NCI-H1694 treated with DMSO at 0.1 percent for 48 hours (cell line): ENCODE measurements at places on chromosomes 11 and 22.

DNA sequence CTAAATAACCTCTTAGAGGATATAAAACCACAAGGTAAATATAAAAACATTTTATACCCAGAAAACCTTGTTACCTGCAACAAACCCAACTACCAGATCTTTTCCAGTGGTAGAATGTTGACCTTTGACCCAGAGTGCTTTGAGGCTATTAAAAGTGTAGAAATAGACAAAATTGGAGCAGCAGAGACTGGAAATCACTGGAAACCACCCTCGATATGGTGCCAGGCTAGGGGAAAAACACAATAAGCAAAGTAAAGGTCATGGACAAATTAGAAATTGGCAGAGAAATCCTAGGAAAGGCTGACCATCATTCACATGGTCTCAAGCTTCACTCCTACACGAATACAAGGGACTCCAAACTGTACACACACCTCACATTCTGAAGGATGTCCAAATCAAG lies 26.7 kb downstream of the SLC25A17 start:
- DNase-seq = no peak

GRCh38 chr11:112374486-112375140 lies 114.0 kb upstream of the PLET1 start:
- no peak for DNase-seq

DNA sequence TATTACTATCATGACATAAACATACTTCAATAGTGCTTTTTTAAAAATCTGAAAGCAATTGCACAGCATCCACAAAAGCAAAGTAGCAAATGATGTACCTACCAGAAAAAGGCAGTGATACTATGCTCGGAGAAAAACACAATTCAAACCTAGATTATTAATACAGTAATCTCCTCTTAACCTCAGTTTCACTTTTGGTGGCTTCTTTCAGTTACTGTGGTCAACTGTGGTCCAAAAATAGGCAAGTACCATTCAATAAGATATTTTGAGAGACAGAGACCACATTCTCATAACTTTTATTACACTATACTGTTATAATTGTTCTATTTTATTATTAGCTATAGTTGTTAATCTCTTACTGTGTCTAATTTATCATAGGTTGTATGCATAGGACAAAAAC lies 20.8 kb downstream of the KCNA4 start:
- no peak for DNase-seq

DNA sequence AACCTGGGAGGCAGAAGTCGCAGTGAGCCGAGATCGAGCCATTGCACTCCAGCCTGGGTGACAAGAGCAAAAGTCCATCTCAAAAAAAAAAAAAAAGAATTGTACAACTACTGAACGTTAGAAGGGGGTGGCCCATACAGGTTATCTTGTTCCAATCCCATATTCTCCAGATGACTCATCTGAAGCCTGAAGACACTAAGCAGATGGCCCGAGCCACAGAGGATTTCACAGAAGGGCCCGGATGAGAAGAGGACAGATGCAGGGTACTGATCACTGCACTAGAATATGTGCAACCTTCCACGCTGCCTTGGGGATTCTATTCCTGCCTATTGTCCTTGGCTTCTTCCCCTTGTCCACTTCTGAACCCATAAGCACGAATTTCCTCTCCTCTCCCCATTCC lies 70.9 kb upstream of the UBASH3B start:
- no peak for DNase-seq

GRCh38 chr11:105142167-105142566 lies 2.6 kb upstream of the CARD18 start:
- no peak for DNase-seq

GRCh38 chr11:65216830-65217229 lies 35.1 kb downstream of the CAPN1 start:
- DNase-seq = no peak

DNA sequence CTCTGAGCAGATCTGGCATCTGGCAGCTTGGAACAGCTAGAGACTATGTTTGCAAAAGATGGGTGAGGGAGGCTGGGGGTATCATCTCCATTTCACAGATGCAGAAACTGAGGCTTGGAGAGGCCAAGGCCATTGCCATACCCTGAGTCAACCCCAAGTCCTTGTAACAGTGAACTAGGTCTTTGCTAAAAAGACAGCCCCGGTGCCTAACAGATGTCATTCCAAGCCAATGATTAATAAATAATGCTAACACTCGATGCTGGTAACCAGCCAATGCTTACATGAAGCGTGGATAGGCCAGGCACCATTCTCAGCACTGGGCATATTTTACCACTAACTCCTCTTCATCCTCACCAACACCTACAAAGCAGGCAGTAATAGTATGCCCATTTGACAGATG lies 164.0 kb downstream of the MN1 start:
- DNase-seq = no peak

DNA sequence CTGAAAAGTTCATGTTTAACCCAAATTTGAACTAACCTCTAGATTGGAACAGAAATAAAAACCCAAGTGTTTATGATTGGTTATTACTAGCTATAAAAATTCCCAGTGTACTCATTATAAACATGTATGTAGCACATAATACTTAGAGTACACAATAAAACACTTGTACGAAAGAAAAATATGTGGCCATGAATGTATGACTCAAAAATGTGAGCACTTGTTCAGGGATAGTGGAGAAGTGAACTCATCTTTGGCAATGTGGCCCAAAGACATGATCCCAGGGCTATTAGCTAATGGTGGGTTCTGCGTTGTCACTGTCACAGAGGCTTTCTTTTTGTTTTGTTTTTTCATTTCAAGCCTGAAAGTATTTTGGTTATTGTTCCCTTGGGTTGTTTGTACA lies 72.0 kb downstream of the PPFIBP2 start:
- no peak for DNase-seq

GRCh38 chr11:115238086-115238485 lies 266.1 kb downstream of the CADM1 start:
- no peak for DNase-seq

DNA sequence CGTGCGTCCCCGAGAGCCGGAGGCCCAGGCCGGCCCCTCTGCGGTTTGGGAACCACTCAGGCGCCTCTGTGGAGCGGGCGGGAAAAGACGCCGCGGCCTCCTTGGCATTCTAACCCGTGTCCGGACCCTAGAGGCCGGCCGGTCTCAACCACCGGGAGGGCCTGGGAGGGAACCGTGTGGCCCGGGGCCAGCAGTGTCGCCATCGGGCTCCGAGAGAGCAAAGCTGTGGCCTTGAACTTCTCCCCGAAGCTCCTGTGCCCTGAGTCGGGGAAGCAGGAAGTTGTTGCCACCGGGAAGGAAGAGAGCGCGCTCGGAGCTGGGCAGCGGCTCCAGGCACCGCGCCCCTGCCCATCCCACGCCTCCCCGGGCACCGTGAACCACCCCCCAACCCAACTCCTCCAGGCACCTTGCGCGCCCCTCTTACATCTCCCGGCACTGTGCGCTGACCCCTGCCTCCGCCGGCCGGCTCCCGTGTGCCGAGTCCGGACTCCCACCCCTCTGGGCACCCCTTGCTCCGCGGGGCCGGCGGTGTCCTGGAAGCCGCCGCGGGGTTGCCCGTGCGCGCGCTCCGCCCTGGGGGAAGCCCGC lies 80.0 kb upstream of the PPARA start:
- DNase-seq = peak; percentile 51

DNA sequence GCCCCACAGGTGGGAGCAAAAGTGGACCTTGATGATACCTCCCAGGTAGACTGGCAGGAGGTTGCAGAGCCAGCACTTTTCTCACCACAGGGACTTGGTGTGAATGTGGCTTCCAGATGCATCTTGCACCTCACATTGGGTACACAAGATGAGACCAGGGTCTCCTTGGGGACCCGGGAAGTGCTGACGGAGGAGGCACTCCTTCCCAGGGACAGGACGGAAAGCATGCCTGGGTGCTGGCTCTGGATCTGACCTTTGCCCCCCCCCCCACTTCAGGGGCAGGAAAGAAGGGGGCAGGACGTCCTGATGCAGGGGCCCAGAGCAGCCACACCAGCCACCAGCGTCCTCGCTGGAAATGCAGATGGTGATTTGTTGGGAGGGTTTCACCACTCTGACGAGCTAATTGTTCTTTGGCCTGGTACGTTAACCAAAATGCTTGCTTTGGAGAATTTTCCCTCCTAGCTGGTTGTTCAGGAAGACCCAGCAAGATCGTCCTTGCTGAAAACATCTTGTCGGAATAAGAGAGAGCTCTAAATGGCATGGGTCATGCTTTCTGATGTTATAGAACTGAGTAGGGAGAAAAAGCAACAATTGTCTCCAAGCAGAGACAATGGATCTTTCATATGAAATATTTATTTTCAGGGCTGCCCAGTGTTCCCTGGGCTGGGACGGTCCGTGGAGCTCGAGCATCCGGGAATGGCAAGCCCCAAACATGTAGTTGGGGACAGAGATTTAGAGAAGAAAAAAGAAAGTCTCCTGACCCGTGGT lies 74.4 kb upstream of the PPARA start:
- peak; percentile 35 for DNase-seq

- DNase-seq = no peak
Measured at GRCh38 chr22:50531546-50531961, 1.7 kb upstream of the TYMP start.

- DNase-seq = no peak
Measured at GRCh38 chr11:3087821-3088800, 30.9 kb upstream of the CARS1 start.

GRCh38 chr11:65501472-65502273 lies 2.8 kb downstream of the MALAT1 start:
- DNase-seq = no peak

DNA sequence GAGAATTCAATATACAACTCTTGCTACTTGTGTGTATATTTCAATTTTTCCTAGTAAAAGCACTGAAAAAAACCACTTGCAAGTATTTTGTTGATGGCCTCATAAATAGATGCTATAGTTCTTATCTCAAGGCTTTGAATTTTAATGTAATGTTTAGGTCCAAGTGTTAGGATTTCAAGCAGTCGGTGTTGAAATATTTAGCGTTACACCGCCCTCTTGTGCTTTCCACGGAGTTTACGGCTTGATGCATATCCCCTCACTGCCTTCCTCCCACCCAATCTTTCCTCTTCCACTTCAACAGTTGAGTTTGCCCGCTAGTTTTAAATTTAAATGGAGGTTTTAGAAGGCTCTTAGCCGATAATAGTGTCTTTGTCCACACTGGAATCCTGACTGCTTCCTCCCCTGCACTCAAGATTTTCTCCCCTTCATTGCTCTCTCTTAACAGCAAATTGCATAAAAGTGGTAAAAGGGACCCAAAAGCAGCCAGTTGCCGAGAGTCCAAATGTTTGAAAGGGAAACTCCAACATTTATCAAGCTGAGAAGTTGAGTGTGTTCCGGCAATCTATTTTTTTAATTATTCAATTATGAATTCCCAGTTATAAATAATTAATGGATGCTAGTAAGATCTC lies 25.9 kb upstream of the HTATIP2 start:
- DNase-seq = peak; percentile 57

DNA sequence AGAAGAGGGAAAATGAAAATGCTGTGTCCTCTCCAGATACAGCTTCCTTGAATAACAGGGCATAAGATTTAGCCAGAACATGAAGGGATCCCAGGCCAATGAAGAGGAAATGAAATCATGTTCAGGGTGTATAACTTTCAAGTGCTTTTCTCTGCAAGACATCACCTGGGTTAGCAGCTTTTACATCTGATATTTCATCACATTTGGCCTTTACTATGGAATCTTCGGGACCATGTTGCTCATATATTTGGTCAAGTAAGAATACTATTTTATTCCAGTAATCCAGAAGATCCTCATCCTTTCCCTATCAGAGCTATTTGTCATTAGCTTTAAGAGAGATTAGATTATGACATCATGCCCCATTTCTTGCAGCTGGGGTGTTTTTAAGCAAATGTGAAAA lies 66.3 kb upstream of the OR5AK2 start:
- DNase-seq = no peak

- DNase-seq = no peak
Measured at GRCh38 chr11:35501776-35502175, 23.6 kb downstream of the PAMR1 start.

GRCh38 chr11:215581-216037 lies 8.1 kb downstream of the RIC8A start:
- DNase-seq = no peak

- DNase-seq = no peak
Measured at GRCh38 chr11:8207080-8208000, 38.5 kb upstream of the RIC3 start.

DNA sequence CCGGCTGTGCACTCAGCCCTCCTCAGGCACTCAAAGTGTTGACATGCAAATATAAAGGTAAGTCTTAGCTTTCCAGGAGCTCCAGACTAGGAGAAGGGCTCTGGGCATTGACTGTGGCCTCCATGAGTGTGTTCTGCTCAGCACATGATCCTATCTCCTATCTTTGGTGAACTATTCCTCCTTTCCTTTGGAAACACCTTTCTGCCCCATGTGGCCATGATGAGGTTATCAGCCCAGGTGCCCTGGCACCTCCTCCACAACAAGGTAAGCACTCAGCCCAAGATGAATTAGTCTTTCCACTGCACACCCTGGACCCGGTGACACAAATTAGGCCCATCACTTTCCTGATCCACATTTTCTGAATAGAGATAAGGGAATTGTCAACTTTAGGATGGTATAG lies 37.9 kb upstream of the LMO1 start:
- no peak for DNase-seq

DNA sequence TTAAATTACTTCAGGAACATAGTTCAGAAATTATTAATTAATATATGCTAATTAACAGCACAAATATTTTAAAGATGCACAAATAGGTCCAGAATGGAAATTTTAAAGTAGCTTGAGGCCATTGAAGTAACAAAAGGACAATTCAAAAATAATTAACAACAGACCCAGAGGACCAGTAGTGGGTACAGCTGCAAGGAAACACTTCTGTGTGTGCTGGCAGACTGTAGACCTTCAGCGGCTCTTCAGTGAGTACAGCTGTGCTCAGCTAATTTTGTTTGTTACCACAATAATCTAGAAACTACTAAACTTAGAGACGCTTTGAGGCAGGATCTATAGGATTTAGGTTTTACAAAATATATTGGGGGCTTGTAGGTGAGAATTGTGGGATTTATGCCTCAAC lies 103.8 kb downstream of the GRIA4 start:
- no peak for DNase-seq

DNA sequence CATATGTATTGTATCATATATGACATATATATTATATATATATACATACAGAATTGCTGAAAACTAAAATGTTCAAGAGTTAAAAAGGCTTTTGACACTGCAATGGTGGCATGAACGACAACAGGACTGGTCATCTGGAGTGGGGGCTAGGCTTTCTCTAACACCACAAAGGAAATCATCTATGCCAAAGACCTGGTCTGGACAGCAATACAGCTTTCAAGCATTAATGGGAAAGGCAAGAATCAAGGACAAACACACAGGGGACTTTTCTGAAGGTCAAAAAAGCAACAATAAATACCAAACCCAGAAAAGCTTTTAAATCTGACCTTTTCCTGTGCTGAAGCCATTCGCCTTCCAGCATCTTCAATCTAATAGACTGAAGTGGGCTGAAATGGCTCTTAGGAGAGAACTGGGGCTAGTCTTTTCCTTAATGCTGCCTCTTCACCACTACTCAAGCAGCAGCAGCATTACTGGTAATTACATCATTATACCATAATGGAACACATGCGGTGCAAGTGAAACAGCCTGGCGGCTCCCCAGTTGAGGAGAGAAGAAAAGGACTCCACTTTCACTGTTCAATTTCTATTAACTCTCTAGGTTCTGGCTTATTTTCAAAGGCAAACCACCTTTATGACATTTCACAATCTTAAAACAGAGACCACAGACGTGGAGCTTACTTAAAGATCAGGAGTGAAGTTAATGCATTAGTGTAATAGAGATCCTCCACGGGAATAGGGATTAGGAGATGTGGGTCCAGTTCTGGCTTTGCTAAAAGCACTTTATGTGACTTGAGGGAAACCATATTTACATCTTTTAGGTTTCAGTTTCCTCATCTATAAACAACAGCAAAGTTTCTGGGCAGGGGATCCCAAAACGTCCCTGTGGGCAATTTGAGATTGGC lies 63.0 kb downstream of the GAB2 start:
- no peak for DNase-seq
